ENCODE measurements at places on chromosomes 11 and 22. TPM values are rescaled to one million over a fixed set of nuclear protein-coding genes. Genes with fewer than 3 reads are reported as not detected.

CNTN5 gene
- total RNA-seq = not detected

GRCh38 chr11:56855217-56855616, 106.7 kb upstream of the OR9G4 start:
- H3K36me3 ChIP-seq = no peaks in the 10 kb centered on the region
- no peak for DNase-seq
- H3K27ac ChIP-seq = no peak overlapping the region
- no peaks in the 10 kb centered on the region for H3K27me3 ChIP-seq
- H3K4me1 ChIP-seq = no peaks in the 10 kb centered on the region

DNA sequence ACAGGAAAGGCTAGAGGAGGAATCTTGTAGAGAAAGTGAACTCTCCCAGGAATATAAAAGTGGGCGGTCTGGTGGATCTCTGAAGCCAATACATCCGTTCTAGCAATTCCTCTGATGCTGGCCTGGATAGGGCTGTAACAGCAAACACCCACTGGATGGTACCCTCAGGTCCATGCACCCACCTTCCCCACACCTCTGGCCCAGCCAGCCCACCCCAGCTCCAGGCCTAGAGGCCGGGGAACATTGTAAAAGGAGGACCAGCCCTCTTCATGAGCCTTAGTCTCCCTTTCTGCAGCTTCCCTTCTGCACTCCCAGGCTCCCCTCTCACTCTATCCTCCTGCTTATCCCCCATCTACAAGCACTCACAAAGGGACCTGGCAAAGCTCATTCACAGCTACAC, 443.9 kb downstream of the BUD13 start:
- no peak for DNase-seq
- no peaks in the 10 kb centered on the region for H3K4me1 ChIP-seq
- no peaks in the 10 kb centered on the region for H3K36me3 ChIP-seq
- no peak overlapping the region for H3K27ac ChIP-seq
- no peaks in the 10 kb centered on the region for H3K27me3 ChIP-seq

- H3K27ac ChIP-seq = no peak overlapping the region
- H3K36me3 ChIP-seq = no peaks in the 10 kb centered on the region
- DNase-seq = no peak
- no peaks in the 10 kb centered on the region for H3K27me3 ChIP-seq
These were observed 330.4 kb downstream of the TMEM135 start for GRCh38 chr11:87368151-87368550.

DNA sequence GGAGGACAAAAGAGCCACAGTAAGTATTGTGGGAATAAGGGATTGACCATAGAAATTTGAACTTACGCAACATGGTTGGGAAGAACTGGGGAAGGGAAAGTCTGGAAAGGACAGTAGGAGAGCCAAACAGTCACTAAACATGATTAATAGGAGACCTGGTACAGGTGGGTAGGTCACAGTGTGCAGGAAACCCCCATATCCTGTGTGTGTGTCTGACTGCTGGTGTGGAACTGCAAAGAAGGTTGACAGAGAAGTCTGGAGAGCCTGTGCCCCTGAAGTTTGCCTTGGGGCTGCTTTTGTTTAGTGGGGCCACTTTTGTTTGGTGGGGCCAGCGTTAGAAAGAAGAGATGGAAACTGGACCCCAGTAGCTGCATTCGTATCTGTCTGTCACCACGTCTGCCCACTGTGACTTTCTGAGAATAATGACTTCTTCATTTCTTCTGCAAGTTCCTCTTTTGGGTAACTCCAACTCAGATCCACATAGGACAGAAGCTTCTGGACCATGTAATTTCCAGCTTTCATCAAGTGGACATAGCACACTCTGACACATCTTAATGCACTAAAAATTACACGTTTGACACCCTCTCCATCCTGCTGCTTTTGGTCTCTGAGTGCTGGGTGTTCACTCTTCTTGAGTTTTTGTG, 126.8 kb upstream of the RAG2 start:
- H3K4me1 ChIP-seq = no peaks in the 10 kb centered on the region
- no peaks in the 10 kb centered on the region for H3K36me3 ChIP-seq
- H3K27ac ChIP-seq = no peak overlapping the region
- no peaks in the 10 kb centered on the region for H3K27me3 ChIP-seq
- DNase-seq = no peak
- H3K4me3 ChIP-seq = no peak overlapping the region

DNA sequence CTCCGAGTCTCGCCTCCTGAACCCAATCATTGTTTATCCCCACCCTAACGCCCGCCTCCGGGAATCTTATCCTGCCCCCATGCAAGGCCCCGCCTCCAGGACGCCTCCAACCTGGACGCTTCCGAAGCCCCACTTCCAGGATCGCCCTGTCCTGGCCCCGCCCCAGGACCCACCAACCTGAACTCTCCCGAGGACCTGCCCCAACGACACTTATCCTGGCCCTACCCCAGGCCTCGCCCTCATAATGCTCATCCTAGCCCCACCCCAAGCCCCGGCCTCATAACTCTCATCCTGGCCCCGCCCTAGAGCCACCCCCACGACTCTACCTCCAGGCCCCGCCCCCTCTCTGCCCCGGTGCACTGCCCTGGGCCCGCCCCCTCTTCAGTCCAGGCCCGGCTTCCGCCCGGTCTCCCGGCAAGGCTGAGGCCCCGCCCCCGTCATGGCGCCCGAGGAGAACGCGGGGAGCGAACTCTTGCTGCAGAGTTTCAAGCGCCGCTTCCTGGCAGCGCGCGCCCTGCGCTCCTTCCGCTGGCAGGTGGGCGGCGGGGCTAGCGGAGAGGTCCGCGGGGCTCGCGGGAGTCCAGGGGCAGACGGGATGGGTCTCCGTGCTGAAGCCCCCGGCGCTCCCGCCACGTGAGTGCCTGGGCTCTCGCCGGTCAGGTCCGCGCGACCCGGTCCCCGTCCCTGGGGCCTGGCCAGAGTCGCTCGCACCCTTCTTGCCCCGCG, 45.7 kb upstream of the DEFB108B start:
- DNase-seq = peak; percentile 96
- peak overlapping the region; percentile 77 for H3K27ac ChIP-seq
- H3K27me3 ChIP-seq = no peaks in the 10 kb centered on the region
- peak overlapping the region; percentile 63 for H3K4me3 ChIP-seq

- no peak overlapping the region for H3K27ac ChIP-seq
- no peaks in the 10 kb centered on the region for H3K27me3 ChIP-seq
- no peaks in the 10 kb centered on the region for H3K36me3 ChIP-seq
- H3K4me1 ChIP-seq = peaks cover 10% of the 10 kb centered on the region
These were observed 17.6 kb upstream of the SWAP70 start for GRCh38 chr11:9646324-9646723.
